ENCODE measurements at places on chromosomes 1 and 21.

DNA sequence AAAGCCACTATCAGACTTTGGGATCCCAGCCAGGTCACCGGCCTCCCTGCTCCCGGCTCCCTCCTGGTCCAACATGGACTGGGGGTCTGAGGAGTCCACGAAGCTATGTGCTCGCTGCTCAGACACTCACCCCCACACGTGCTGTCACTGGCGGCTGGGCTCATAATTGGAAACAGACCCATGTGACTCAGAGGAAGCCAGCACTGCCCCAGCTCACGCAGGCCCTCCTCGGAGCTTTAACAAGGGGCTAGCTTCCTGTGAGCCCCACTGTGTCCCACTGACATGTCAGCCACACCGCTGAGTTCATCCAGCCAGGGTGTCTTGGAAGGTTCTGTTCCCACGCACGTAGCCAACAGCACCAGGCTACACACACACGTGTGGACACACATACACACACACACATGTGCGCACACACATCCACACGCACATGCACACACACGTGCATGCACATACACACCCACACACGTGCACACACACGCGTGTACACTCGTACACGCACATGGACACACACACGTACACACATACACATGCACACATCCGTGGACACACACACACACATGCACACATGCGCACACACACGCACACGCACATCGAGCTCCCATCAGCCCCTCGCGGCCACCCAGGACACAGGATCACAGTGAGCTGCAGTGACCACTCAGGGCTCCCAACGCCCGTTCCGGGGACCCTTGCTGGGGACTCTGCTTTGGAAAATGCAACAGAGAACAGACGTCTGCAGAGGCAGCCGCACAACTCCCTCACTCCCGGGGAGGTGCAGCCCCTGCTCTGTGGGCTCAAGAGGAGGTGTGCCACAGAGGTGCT lies 18.4 kb upstream of the COL6A2 start:
- no peak for DNase-seq

DNA sequence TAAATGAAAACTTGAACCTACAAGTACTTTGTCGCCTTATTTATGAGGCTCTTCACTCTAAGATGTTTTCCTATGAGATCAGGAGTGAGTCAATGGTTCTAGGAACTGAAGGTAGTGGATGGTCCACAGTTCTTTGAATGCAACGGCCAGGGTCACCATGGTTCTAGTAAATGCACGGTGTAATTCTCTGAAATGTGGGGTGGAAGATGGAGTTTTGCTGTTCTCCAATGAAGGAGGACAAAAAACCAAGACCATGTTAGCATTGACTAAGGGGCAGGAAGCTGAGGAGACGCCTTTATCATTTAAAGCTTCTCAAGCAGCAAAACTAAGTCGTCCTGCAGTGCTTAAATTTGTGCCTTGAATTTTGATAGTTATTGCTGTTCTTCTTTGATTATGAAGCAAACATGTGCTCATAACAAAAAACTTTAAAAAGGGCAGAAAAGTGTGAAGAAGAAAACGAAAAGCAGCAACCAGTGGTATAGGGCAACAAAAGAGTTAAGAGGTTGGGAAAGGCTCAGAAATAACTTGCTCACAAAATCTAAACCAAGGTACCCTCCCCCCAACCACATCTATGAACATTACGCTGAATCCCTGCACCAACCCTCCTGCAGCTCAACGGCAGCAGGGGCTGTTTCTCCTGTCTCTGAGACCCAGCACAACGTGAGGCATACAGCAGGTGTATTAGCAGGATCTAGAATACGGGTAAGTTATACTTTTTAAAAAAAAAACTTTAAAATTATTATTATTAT lies 85.0 kb downstream of the MRPL37 start:
- DNase-seq, result no peak

- no peak for DNase-seq
These were observed 13.6 kb upstream of the MAB21L3 start for GRCh38 chr1:116097626-116098025.

- DNase-seq, result no peak
These were observed 11.4 kb downstream of the RGS5 start for GRCh38 chr1:163191301-163191700.

DNA sequence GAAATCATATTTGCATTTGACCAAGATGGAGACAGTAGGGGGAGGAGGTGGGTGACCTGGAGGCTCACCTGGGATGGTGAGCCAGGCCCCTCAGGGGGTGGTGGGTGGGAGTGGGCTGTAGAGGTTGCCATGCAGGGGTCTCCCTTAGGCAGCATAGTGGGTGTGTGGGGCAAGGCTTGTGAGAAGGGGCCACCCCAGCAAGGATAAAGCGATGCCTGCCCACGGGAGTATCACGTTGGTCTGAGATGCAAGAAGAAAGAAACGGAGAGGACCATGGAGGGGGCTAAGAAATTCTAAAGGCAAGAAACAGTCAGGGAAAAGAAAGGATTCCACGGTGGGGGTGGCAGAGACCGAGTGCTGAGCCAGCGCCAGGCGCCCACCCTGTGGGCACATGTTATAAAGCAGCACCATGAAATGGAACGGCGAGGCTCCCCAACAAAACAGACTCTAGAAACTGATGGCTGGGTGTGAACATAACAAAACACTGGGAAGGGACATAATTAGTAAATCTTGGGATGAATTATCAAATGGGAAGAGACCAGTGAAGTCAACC lies 11.7 kb upstream of the C2CD2 start:
- no peak for DNase-seq

GRCh38 chr1:229280921-229281320 lies 10.0 kb downstream of the RAB4A start:
- DNase-seq, result no peak

DNA sequence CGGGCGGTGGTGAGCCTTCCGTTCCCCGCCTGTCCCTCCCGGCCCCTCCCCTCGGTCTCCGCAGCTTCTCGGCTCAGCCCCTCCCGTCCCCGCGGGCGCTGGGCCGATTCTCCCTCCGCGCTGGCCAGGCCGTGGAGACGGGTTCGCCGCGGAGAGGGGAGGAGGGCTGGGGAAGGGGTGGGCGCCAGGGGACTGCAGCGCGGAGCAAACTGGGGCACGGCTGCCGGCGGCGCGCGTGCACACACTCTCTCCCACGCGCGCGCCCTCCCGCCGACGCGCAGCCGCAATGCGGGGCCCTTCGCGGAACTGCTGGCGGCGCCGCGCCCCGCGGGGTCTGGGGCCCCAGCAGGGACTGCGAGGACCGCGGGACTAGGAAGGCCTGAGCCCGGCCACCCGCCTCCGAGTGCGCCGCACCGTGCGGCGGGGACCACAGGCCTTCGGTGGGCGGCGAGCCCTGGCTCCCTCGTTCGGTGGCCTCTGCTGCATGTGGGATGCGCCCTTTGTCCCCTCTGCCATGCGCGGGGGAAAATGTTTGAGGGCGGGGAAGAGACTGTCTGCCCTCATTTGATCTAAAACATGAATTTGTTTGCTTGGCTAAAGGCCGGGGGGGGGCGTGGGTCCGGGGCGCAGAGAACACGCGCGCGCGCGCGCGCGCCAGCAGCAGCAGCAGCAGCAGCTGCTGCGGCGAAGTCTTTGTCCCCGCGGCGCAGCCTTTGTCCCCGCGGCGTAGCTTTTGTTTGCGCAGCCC lies 90.7 kb upstream of the VAMP3 start:
- DNase-seq, result no peak

DNA sequence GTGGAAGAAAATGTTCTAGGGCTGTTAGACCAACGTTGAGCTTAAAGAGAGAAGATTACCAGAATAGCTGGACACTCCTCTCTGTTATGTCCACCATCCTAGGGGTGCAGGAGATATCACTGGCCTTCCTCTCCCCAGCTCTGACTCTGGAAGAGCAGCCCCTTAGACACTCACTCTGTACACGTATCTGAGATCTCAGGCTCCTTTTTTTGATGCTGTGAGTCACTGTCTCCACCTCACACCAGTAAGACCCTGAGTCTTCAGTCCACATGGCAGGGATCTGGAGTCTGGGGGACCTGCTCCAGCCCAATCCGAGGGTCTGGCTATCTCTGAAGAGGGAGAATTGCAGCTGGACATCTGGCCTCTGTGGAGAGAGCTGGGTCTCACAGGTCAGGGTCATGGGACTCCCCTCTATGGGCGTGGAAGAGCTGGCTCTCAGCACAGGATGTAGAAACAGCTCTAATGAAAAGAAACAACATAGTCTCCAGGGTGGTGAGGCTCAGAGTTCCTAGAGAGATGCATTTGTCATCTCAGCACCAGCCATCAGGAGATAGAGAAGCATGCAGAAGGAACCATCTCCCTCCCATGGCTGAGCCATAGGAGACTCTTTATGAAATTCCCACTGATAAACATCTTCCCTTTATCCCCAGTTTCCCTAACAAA lies 3.5 kb downstream of the FCRL3 start:
- no peak for DNase-seq

GRCh38 chr1:159012495-159012894 lies 2.8 kb downstream of the IFI16 start:
- DNase-seq, result peak; percentile 56

- DNase-seq, result no peak
These were observed 1260.6 kb upstream of the ADGRL2 start for GRCh38 chr1:80540149-80540548.

DNA sequence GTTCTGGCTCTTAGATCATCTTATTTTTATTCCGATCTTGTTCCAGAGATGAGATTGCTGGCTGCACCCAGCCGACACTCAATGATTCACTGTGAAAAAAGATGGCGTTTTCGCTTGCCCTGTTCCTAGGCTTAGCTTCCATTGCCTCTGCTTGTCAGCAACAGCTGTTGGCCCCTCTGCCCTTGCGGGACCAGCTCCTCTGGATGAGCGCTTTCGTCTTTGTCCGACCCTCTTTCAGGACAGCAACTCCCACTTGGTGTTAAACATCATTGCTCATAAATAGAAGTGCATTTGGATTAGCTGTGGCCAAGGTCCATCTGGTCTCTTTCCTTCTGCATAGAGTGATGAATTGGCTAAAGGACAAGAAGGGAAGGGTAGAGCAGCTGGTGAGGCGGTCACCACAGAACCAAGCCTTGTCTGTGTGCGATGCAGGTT lies 43.5 kb upstream of the SCCPDH start:
- DNase-seq, result no peak

- DNase-seq, result no peak
These were observed 69.3 kb downstream of the EPB41 start for GRCh38 chr1:28983509-28984310.

GRCh38 chr21:24868117-24868516 lies 739.2 kb downstream of the MRPL39 start:
- no peak for DNase-seq

DNA sequence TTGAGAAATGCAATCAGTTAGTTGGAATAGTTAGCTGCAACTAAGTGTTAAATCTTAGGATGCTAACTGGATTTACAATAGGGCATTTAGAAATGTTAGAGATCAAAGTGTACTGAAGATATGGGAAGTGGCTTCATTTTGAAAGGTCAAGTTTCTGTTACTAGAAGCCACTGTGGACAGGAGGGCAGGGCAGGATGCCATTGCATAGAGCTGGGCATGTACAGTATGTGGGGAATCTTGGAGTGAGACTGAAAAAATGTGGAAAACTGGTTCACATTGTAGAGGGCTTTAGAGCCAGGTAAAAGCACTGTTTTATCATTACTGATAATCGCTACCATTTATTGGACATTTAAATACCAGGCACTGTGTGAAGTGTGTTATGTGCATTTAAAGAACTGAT lies 31.0 kb downstream of the ARID1A start:
- no peak for DNase-seq

DNA sequence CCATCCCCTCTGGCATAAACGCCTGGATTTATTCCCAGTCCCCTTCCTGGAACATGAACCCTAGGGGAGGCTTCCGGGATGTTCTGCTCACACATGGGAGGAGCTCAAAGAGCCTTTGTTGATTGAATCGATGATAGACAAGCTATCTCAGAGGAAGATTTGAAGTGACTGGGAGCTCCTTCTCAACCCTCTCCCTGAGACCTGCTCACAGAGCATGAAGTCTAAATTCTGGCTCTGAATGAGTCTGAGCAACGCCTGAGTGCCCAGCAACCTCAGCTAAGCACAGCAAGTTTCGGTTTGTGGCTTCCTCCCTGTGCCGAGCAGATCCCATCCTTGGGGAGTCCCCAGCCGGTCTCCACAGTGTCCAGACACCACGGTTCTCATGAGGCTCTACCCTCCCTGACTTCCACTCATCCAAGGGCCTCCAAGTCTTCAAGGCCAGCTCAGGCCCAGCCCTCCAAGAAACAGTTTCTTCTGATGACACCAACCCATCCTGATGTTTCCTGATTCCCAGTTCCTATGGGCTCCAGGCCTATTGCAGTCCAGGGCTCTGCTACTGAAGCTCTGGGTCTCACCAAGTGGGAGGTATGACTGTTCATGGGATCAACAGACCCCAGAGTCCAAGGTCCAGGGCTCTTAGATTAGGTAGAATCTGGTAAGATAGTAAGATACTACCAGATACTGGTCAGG lies 190.8 kb downstream of the DYRK1A start:
- peak; percentile 62 for DNase-seq

- DNase-seq, result no peak
These were observed 202.7 kb upstream of the SNX7 start for GRCh38 chr1:98458511-98459485.

DNA sequence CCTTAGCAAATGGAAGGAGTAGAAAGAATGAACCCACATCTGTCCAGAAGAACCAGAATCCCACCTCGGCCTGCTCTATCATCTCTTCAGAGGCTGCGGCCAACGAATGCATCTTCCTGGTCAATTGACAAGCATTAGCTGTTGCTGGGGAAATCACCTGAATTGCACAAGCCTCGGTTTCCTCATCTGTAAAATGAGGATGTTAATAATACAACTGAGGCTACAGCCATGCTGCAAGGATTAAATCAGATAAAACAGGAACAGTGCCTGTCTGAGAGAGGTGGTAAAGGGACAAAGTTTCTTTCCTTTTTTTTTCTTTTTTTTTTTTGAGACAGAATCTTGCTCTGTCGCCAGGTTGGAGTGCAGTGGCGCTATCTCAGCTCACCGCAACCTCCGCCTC lies 99.8 kb downstream of the KIF14 start:
- DNase-seq, result no peak

DNA sequence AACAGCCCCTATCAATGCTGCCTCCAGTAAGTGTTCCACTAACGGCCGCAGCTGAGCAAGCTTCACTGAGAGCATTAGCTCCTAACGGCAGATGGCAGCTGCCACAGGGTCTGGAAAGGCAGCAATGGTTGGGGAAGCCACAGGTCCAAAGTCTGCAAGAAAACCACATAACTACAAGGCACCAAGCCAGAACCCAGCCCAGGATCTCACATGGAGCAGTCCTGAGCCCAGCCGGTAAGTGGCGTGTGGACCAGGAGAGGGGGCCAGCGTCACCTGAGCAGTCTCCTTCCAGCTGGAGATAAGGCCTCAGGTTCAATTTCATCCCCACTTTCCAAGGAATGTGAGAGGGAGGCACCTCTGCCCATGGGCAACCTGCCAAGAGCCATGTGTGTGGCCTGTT lies 13.2 kb downstream of the SYT2 start:
- no peak for DNase-seq

DNA sequence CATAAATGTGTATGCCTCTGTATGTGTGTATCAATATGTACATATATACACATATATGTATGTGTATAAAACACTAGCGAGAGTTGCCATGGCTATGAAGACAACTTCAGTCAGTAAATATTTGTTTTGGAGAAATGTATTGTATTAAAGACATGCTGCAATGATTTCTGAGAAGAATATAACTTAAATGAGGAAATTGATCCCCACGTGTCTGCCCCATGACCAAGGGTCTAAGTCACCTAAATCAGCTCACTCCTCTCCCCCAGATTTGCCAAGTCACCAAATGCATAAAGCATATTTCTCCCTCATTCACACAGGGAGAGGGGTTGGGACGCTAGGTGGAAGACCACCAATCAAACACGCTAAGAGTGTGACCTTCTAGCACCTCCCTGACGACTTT lies 58.3 kb upstream of the LYST start:
- DNase-seq, result no peak

All from stimulated activated naive B cell treated with anti-CD40 and anti-IgM and Interleukin-4, amounts not matched to agents 10 μg/mL and 1 μg/mL and 100 μg/mL, for 72 hours (primary cell).